Fibroblast of skin of back (primary cell): ENCODE measurements at places on chromosomes 5 and 9.
A peak's percentile ranks its signal among the peaks of the same experiment; 100 is the strongest.

- DNase-seq: peak; percentile 69
These were observed 190.1 kb downstream of the GNA14 start for GRCh38 chr9:77457916-77458592.

DNA sequence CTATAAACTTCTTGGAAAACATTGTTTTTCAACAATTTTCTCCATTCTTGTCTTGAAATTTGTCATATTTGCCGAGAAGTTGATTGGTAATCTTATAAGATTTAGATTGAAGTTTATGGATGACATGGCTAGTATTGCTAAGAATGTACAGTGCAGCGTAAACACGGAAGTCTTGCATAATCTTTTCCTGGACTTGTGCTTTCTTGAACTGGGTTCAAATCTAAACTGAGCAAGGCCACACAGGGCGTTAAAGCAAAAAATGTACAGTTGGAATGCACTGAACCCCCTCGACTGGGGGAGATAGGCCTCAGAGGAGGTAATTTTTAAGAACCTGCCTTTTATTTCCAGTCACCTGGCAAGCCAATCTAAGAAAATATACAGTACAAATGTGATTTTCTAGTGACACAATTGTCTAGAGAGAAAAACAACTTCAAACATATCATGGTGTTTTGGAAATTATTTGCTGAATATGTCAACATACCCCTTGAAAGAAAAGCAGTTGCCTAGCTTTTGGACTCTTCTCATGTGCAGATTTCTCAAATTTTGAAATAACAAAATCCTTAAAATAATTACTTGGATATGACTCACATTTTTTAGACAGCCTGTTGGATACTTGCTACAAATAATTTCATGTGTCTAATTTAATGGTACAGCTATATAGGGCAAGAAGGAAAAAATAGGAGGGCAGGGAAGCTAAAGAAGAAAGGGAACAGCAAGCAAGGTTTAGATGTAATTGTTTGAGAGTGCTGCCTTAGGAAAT is 18.5 kb upstream of the GAS1 start:
- DNase-seq: no peak

GRCh38 chr9:5089737-5090136 is 95.7 kb downstream of the INSL6 start:
- no peak for DNase-seq

DNA sequence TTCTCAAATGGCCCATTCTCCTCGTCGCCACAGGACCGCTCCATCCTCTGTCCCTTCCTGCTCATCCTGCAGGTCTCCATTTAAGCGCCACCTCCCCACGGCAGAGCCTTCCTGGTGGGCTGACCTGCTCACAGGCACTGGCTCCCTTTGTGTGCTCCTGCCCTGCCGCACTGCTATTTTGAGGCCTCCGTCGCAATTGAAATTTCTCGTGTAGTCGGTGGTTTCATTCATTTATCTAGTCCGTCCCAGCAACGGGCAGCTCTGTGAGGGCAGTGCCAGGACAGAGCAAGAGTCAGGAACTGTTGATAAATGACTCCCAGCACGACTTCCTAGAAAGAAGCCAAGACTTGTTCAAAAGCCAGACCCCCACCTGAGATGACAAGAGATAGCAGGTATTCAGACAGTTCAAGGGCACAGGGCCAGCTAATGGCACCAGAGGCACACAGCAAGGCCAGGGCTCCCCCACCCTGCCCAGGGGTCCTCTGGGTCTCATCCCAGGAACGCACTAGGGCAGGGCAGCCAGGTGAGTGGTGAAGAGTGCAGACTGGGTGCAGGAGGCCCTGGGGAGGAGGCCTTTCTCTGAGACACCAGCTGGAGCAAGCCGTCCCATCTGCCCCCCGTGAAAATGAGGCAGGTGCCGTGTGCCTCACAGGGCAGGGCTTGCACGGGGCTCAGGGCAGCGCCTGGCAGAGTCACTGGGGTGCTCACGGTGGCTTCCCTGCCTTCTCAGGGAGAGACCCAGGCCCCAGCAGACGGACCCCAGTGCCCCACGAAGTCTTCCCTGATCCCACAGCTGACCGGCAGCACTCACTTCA is 36.9 kb downstream of the FAM78A start:
- DNase-seq: no peak

DNA sequence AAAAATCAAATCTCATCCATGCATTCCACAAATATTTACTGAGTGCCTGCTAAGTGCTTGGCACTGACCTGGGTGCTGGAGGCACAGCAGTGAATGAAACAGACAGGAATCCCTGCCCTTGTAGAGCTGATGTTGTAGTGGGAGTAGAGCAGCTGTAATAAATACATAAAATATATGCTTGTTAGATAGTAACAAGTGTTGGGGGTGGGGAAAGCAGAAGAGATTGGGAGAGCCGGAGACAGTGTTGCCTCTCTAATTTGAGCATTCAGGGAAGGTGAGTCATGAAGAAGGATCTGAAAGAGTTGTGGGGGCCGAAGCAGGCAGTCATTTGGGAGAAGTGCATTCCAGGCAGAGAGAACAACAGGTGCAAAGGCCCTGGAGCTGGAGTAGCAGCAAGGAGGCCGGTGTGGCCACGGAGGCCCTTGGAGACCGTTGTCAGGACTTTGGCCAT is 97.9 kb downstream of the ZNF618 start:
- DNase-seq: peak; percentile 23

DNA sequence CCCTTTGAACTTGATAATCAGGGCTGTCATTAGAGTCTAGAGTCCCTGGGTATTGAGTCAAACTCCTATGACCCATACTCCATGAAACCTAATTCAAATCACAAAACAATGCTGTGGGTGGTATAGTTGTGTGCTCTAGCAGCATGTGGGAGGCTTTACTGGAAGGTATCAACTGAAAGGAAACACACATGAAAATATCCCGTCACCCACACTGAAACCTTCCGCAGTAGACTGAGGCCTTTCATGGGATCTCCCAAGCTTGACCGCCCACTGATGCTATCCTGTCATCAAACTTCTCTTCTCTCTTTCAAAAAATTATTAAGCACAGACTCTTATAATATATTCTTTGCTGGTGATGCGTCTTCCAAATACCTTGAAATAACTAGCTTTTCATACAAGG is 569.1 kb upstream of the MEF2C start:
- no peak for DNase-seq

- DNase-seq: no peak
These were observed 41.5 kb downstream of the GCNT4 start for GRCh38 chr5:75010838-75011237.

DNA sequence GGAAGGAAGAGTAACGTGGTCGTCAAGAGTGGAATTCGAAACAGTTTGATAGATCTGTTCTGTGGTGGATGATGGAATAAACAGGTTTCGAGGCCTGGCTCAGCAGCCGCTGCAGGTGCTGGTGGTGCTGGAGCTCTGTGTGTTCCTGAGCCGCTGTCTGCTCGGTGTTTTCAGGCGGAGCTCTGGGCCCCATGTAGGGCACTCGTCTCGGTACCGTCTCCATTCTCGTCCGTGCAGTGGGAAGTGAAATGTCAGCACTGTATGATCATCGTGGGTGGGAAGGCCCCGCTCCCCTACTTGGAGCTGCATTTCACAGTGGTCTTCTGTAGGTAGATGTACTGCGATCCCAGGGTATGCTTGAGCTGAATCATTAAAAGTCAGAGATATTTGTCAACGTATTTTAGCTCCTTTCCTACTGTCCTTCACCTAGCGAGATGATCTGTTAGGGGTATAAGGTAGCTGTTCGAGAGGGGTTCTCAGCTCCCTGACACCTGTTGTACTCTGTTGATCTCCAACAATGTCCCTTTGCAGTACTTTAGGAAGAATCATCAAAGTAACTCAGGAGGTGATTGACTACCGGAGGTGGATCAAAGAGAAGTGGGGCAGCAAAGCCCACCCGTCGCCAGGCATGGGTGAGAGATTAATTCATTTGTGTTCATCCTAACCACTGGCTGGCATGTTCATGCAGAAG is 35.9 kb downstream of the TENT4A start:
- no peak for DNase-seq

DNA sequence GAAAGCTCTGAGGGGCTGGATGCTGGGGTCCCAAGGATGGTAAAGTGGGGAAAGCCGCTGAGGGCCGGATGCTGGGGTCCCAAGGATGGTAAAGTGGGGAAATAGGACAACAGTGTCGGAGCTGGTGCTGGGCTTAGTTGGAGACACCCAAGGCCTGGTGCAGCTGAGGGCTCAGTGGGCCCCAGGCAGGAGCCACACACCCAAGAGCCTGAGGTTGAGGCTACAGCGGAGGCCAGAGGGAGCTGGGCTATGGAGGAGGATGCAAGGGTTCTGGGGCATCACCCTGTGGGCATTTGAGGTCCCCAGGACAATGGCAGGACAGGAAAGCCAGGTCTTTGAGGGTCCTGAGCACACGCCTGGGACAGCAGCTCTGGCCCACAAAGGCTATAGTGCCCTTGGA is 19.1 kb upstream of the SLC9A3 start:
- DNase-seq: no peak
